Activated CD4-positive, alpha-beta T cell treated with anti-CD3 and anti-CD28 coated beads for 24 hours (primary cell): ENCODE measurements at places on chromosomes 3 and 15.

- DNase-seq: no peak
Measured at GRCh38 chr15:71192816-71193215, 77.5 kb downstream of the THSD4 start.

- DNase-seq: no peak
Measured at GRCh38 chr3:157436583-157437291, at the start of gene PTX3. Gene PTX3 (plus strand): TSS chr3:157436850. CDS start chr3:157436934, 84 bp downstream.

DNA sequence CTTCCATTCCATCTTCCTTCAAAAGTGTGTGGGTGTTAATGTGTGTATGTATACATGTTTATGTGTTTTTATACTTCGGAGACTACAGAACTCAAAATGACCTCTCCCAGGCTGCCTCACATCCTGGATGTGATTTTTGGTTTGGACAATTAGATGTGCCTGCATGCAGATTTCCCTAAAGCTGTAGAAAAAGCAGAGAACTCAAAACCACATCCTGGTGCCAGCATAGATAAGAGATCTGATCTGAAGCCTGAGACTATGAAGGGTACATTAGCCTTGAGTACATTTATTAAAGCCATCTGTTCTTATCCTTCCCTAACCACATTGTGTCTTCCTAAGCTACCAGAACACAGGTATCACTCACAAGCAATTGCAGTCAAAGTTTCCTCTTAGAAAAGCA, 319.4 kb upstream of the RASGRP1 start:
- DNase-seq: no peak

DNA sequence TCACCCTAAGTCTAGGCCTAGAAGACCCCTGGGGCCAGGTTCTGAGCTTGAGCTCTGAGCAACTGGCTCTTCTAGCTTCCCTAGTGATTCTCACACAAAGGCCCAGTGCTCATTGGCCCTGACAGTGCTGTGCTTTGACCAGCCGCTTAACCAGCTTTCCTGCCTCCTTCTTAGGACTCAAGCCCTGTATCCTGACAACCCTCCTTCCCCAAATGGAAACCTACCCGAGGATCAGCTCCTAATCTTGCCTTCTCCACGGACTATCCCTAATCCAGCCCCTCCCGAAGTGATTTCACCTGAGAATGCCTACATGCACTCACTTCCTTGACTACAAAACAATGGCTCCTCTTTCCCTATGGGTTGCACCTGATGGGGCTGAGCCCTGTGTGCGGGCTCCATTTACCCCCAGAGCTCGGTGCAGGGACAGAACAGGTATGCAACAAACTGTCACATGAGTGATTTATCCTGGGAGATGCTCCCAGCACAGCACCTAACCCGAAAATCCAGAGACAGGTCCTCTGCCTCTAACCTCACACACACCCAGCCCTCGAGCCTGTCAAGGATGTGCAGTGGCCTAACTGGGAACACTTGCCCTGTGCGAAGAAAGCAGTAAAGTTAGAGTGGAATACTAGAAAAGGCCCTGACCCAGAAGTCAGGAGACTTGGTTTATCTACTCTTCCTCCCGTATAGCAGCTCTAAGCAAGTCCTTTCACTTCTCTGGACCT, 2.3 kb downstream of the MEGF11 start:
- DNase-seq: no peak

DNA sequence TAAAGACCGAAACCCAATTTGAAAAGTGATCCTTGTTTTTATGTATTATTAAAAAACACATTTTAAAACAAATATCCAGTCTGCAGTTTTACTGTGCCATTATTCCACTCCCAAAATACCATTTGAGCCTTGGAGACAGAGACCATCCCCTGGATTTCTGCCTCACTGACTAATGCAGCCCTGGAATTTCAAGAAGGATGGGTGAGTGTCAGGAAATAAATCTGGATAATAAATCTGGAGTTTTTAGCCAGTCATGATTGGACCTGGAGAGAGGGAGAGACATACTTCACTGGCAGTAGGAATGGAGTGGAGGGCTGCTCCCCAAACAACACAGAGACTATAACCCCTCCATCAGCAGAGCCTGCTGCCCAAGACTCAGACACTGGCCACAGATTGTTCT, 123.3 kb downstream of the MYLK start:
- DNase-seq: no peak

DNA sequence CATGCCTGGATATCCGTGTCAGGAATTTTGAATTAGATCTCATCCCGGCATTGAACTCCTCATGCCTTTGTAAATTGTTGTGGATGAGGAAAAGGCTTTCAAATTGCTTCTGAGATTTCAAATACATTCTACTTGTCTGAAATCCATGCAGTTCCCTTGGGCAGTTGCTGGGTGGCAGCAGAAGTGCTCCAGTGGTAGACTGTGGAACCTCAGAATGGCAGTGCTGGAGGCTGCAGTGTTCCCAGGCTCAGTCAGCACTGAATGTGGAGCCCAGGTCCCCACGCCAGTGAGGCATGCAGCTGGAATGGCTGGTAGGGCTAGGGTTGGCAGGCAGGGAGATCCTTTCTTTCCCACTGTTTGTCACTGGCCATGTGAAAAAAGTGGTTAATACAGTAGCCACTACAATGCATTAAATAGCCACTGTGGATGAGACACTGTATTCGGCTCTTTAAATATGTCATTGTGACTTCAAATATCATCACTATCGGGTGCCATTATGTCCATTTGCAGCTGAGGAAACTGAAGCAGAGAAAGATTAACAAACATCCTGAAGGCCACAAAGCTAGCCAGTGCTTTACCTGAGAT, 98.6 kb downstream of the TPRG1 start:
- peak; percentile 30 for DNase-seq

GRCh38 chr15:83324799-83325198, 40.3 kb upstream of the BNC1 start:
- no peak for DNase-seq

DNA sequence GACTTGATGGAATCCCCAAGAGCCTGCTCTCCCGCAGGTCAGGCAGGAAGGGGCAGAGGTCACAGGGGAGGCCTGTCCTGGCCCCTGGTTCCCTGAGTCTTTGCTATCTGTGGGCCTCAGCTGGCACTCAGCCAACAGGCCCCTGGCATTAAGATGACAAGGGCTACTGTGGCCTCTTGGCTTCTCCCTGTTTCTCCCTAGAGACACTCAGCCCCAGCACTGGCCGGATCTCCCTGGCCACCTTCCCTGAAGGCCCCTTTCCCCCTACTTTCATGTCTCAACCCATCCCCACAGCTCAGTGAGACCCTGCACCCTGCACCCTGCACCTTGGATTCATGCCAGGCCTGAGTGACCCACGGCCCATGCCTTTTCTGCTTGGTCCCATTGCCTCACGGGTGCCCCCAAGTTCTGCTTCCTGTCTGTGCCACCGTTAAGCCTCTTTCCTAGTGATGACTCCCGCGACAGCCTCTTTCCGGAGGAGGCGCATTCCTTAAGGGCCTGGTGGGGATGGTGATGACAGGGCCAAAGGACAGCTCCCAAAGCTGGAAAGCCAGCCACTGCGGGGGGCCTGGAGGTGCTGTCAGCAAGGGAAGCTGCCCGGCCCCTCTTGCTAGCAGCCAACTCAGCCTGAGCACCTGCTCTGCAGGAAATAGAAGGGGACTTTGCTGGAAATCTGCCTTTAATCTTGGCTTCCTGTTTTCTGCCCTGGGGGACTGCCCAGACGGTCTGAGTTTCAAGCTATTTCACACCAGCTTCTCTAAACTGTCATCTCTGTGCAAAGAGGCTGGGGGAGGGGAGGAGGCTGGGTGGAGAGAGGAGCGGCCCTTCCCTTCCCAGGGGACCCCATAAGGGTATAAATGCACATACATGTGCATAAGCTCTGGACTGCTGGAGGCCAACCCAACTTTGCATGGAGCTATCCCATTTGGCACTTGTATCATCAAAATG, 4.8 kb upstream of the CSK start:
- DNase-seq: no peak

DNA sequence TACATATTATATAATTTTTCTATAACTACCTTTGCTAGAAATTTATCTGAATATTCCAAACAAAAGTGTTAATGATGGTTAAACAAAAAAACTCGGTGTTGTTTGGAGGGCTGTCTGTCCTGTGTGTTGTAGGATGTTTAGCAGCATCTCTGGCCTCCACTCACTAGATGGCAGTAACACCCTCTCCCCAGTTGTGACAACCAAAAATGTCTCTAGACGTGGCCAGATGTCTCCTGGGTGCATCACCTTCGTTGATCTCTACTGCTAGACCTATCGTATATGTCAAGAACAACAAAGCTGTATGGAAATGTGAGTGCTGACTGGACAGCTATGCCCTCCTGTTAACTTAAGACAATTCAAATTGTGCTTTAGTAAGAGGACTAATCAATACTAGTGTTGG, 14.1 kb downstream of the ANKRD34C start:
- no peak for DNase-seq

- no peak for DNase-seq
Measured at GRCh38 chr15:77504306-77504705, 83.6 kb downstream of the HMG20A start.

DNA sequence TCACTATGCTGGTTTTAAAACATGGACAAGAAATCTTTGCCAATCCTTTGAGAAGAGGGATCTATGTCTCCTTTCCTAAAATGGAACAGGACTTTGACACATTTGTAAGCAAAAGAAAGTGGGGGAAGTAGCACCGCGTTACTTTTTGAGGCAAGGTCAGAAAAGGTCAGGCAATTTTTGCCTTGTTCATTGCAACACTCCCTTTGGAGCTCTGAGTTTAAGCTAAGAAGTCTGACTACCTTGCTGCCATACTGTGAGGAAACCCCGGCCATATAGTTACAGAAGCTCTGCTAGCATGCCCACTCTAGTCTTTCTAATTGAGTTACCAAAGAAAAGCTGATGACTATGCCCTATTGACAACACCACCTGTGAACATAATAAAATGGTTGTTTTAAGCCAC, 1.4 kb downstream of the FAM227B start:
- DNase-seq: no peak

GRCh38 chr3:51622868-51623267, 48.2 kb upstream of the TEX264 start:
- no peak for DNase-seq

DNA sequence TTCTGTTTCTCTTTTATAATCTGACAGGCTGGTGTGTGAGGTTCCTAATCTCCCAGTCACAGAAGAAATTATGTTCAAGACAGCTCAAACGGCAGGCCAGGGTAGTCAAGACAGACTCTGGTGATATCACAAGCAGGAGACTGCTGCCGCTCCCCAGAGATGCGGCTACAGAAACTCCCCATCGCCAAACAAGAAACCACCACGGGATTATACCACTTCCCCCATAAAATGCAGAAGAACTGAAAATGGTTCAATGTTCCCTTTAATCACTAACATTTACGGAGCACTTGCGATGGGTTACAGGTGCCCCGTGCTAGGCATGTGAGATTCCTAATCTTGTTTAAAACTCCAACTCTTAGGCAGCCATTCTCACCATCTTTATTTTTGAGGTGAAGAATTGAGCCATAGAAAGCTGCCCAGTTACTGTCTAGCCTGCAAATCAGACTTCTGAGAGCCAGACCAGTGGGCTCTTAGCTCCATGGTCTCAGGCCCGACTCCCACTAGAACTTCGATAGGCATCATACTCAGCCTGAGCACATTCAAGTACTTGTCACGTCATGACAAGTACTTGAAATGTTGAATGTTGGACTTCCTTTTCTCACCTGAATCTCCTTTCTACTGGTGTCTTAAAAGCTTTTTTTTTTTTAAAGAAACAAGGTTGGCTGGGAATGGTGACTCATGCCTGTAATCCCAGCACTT, 58.4 kb downstream of the TBC1D2B start:
- DNase-seq: no peak

DNA sequence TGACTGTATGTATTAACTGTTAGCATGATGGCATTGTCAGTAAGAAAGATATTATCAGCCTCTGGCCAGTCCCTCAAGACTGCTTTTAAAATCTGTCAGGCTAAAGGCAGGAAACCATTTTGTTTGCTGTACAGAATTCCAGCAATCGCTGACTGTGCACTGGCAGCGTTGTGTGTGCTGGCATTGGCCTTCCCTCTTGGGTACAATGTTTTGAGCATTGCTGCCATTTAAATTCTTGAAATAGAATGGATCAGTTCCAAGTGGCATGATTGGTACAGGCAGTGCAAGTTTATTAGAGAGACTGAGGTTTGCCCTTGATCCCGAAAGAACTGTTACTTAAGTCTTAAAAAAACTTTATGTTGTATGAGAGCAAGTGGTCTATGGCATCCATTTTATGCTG, 788.7 kb downstream of the OTOL1 start:
- DNase-seq: no peak

DNA sequence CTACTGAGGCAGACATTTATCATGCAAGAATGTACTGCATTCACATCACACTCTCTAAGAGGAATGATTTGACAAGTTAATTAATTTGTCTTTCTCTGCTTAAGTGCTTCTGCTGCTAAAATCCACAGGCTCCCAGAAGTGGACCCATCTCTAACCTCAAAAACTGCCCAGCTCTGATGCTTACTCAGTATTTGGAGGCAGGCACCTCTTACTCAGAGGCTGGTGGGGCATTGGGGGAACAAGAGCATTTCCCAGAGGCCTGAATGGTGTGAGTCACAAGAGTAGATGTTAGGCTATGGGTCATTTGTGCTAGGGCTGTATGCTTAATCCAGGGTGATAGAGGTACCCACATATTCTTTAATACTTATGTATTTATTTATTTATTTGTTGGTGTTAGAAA, 34.4 kb upstream of the HCN4 start:
- DNase-seq: no peak

DNA sequence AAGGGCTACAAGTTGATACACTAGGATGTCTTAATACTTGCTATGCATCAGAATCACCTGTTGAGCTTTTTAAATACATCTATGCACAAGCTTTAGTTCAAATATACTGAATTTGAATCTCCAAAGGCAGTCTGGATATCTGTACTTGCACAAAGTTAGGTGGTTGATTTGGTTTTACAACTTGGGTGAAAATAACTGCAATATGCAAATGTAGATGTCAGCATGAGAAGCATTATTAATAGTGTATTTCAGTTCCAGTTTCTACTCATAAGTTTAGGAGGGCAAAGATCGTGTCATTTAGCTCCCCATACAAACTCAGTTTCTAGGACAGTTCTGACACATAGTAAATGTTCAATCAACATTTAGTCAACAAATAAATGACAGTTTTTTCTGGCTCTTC, 25.6 kb downstream of the IQCB1 start:
- DNase-seq: no peak

DNA sequence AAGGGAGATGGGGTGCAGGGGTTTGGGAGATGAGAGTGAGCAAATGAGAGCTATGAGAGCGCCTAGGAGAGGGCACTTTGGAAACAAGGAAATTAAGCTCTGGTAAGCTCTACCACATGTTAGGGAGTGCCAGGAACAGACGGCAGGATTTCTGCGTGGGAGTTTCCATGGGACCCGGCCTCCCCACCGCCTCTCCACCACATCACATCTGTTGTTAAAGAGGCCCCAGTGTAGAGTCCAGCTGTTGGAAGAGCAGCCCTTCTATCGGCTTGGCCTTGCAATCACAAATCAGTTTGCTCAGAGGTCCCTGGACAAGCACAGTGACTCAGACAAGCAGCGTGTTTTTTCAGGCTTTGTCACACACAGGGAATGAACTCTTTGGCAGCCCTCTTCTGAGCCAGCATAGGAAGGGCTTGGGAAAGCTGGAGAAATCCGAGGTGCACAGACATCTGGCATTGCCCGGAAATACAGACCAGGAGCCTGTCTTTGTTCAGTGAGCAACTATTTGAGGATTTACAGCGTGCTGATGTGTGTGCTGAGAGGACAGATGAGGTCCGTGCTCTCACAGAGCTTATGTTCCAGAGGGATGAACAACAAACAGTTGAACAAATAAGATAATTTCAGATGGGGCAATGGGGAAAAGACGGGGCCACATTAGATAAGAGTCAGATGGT, 370.6 kb upstream of the PROK2 start:
- DNase-seq: no peak

GRCh38 chr15:94164202-94164807, 67.1 kb upstream of the MCTP2 start:
- peak; percentile 49 for DNase-seq

- DNase-seq: no peak
Measured at GRCh38 chr15:101049282-101049681, 130.1 kb downstream of the LRRK1 start.
